ENCODE measurements at places on chromosomes 7 and 10. TPM values are rescaled to one million over a fixed set of nuclear protein-coding genes. Genes with fewer than 3 reads are reported as not detected.

Gene SORBS1
- 84.2 TPM for total RNA-seq

Gene SMNDC1
- total RNA-seq: 17.0 TPM

Gene NUTM2A
- 2.6 TPM for total RNA-seq

Gene AGR3
- 209 TPM for total RNA-seq

Gene OR2A42
- 0.46 TPM for total RNA-seq

Gene GCK
- total RNA-seq: 0.30 TPM

Gene SPAM1
- not detected for total RNA-seq

Gene CLDN4
- total RNA-seq: 229 TPM

Gene CDH23
- total RNA-seq: 4.7 TPM

Gene MYH16
- total RNA-seq: not detected

Gene ZCWPW1
- 6.0 TPM for total RNA-seq

Gene PIK3CG
- 7.1 TPM for total RNA-seq

Gene FGFBP3
- total RNA-seq: 1.6 TPM

Gene HOXA5
- 13.7 TPM for total RNA-seq

Gene ANKRD26
- total RNA-seq: 6.4 TPM

Gene PROSER2
- 23.6 TPM for total RNA-seq

Gene ADAM22
- total RNA-seq: 0.69 TPM

Gene ZNF804B
- total RNA-seq: not detected

Gene PALD1
- 8.9 TPM for total RNA-seq

Gene CYP3A4
- 1.5 TPM for total RNA-seq

Gene ENTPD7
- 8.3 TPM for total RNA-seq

Gene PIP
- not detected for total RNA-seq

Gene TEX36
- total RNA-seq: not detected

Gene AKR1C3
- 136 TPM for total RNA-seq

Gene STEAP2
- total RNA-seq: 18.7 TPM

Gene NKX2-3
- total RNA-seq: not detected

Gene PVRIG
- total RNA-seq: 1.9 TPM

Gene ADRB1
- total RNA-seq: 27.2 TPM

Gene LOXL4
- total RNA-seq: 4.2 TPM

Gene FANK1
- 3.8 TPM for total RNA-seq

Gene PCDH15
- total RNA-seq: 1.1 TPM

Gene RARRES2
- total RNA-seq: 200 TPM

Gene ZNF680
- 7.6 TPM for total RNA-seq

Gene POLR2J3
- total RNA-seq: 17.2 TPM

Gene KCND2
- total RNA-seq: 0.15 TPM

Gene TMEM273
- total RNA-seq: 12.3 TPM

Gene RADIL
- 42.8 TPM for total RNA-seq

Gene GSAP
- total RNA-seq: 72.3 TPM

Gene CLRN3
- total RNA-seq: not detected

Gene AHR
- total RNA-seq: 83.8 TPM

Gene C7orf57
- 11.4 TPM for total RNA-seq

Gene PON3
- total RNA-seq: 33.8 TPM

Gene ZNF511
- total RNA-seq: 44.2 TPM

Gene CPED1
- 31.6 TPM for total RNA-seq

Gene CXCL12
- total RNA-seq: 23.0 TPM

Gene VSIR
- total RNA-seq: 51.7 TPM

Gene ENO4
- 3.0 TPM for total RNA-seq

Gene SLC18A3
- not detected for total RNA-seq

All from upper lobe of left lung (tissue), 6 donors.